Ascending aorta (tissue), 2 donors: ENCODE measurements at places on chromosomes 4 and X.

DNA sequence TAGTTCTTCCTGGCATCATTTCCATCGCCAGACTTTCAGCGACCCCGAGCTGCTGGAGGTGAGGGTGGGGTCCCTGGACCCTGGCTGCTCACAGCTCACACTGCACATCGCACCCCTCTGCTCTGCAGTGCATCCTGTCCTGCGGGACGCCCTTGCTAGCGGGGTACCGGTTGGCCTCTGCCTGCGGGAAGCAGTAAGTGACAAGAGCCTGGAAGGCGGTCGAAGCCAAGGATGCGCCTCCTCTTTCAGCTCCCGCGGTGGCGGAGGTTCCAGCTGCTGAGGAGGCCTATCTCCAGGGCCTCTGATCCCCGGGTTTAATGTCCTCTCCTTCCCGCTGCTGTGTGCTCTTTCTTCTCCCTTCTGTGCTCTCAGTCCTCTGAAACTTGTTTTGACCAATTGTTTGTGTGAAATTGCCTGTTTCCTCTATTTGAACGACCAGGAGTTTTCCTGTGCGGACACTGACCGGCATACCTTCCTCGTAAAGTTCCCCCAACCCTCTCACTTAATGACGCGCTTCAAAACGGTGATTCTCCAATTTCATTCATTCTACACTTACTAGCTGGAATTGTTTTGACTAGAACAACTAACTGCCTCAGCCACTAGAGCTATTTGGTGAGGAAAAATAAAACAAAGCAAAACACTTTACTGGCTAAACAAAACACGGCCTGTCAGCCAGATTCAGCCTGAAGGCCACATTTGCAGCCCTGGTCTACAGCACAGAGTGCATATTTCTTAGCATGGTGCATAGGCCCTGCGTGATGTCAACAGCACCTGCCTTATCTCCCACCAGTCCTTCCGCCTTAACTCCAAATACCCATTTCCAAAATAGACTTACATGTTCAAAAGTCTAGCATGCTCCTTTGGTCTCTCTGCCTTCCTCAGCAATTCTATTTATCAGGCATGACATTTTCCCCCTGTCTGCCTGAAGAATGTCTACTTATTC, 28.0 kb downstream of the MGAT4D start:
- DNase-seq: no peak

GRCh38 chr4:56681853-56682525, 893 bp upstream of the HOPX start:
- DNase-seq: no peak

DNA sequence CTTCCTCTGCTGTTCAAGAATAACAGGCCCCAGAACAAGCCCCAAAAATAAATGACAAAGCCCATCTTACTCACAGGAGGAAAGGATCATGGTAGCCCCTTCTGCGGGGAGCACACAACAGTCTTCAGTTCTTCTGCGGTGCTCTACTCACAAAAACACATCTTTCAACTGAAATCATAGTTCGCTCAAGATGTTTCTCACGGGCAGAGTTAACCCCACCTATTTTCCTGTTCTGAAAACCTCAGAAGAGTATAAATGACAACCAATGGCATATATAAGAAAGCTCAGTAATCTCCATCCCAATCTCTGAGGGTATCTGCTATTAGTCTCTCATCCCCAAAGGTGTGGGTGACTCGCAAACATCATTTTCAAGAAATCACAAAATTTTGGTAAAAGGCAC, at the start of gene TXK:
TXK (minus strand) TSS at position 170 of the 400 bp plus-strand sequence; CDS start at position 90, 80 bp downstream.
- no peak for DNase-seq

GRCh38 chr4:150462743-150463142, 119.2 kb upstream of the MAB21L2 start:
- DNase-seq: no peak

- no peak for DNase-seq
Observed at GRCh38 chr4:2643555-2643954, 107.1 kb downstream of the FAM193A start.

- DNase-seq: no peak
Observed at GRCh38 chrX:151323054-151323453, 74.0 kb upstream of the VMA21 start.

GRCh38 chrX:70454441-70455365, 10.1 kb downstream of the DLG3 start:
- DNase-seq: peak; percentile 28

DNA sequence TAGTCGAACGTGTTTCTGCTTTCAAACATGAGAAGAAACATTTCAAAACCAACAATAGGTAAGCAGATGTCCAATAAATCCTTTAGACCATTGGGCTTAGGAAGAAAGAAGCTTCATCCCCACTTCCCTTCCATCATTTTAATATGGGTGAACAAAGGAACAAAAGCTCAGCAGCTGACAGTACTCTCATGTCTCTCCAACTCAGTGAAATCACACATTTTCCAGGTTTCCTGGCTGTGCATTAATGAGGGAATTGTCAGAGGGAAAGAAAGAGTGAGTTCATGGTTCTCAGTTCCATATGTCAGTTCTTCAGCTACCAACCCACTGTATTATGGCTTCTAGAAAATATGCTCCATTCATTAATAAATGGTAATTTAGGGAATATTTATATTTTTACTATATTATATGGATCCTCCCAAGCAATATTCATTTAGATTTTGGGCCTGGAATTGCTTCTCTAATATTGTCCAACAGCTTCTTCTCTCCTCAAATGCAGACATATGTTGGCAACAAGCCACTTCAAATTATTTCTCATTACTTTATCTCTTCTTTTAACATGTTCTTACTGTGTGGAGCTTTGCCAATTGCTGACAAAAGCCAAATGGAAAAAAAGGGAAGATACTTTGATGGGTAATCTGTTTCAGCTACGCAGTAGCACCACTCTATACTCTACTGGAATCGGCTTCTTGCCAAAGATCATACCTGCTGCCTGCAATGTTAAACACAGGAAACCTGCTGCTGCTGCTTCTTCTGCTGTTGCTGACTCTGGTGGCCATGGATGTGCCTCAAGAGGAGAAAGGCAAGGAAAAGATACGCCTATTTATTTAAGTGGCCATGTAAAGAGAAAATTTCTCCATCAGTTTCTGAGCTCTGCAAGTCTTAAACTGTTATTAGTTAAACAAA, 1757.6 kb downstream of the ARAP2 start:
- DNase-seq: no peak

- DNase-seq: no peak
Observed at GRCh38 chrX:108772549-108772948, 36.2 kb upstream of the IRS4 start.

GRCh38 chr4:181745933-181746625, 497.1 kb upstream of the TENM3 start:
- DNase-seq: no peak

DNA sequence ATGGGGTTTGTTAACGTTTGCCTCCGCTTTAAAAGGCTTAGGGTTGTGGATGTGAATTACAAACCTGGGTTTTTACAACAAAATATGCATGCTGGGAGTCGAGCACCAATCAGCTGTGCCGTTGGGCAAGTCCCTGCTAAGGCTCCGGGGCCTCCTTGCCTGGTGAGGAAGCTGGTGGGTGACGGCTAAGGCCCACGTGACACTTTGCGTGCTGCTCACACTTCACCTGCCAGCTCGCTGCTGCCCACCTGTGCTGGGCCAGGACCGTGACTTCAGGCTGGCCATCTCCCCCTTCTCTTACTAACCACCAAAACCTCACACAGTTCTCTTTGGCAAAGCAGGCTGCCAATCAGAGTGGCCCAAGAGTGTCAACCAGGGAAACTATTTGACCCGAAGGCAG, 178.3 kb downstream of the AFAP1 start:
- DNase-seq: no peak

DNA sequence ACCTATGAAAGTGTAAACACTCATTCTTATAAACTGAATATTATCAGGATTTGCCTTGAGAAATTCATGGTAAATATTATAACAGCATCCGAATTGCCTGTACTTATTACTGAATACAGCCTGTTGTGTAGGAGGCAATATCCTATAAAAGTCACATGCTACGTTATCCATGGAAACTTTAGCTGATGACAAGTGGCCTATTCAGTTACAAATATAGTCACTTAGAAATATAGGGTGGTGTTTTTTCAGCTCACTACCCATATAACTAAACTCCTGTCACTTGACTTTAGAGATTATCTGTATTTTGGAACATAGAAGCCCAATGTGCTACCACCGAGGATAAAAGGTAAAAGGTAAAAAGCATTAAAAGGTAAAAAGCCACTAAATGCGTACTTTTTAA, 493.4 kb downstream of the INPP4B start:
- DNase-seq: no peak

GRCh38 chr4:84914686-84915395, 51.6 kb downstream of the WDFY3 start:
- DNase-seq: no peak

DNA sequence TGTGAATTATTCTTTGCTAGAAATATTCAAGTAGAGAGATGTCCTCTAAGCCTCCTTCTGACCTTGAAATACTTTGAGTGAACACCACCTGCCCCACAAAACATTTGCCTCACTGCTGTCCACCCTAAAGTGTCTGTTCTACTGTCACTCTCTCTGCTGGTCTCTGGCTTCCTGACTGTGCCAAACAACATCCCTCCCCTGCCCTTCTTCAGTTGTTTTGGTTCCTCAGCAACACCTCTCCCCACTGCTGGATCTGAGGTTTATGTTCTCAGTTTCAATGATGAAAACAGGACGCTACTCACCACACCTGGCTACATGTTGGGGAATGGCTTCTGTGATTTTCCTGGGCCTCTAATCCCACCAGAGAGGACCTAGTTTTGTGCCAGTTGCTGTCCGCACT, 456.9 kb downstream of the BCOR start:
- no peak for DNase-seq

DNA sequence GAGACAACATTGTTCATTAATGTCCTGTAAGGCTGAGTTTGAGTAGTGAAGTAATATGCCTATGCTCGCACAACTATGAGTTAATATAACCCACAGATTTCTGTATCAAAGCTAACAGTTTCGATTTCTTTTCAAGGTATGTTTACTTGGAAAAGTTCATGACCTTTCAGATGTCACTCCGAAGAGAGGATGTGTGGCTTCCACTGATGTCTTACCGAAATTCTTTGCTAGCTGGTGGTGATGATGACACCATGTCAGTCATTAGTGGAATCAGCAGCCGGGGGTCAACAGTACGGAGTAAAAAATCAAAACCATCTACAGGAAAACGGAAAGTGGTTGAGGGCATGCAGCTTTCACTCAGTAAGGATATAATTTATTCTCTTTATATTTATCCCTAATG, 124.9 kb downstream of the STAG2 start:
- DNase-seq: no peak

- peak; percentile 85 for DNase-seq
Observed at GRCh38 chr4:1201851-1202525, 29.6 kb upstream of the SPON2 start.

DNA sequence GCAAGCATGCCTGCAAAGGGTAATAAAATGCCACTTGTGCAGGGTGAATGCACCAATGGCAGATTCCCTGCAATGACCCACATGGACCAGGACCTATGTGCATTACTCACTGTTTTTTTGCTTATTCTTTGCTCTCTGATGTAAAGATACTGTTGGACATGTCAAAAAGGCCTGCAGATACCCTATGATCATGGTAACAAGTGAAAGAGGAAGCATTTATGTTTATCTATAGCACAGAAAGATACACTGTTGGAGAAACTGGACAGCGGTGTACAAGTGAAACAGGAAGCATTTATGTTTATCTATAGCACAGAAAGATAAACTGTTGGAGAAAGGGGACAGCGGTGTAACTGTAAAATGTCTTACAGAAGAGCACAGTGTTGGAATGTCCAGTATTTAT, 127.5 kb downstream of the PAPSS1 start:
- no peak for DNase-seq
